ENCODE measurements at places on chromosomes 3 and 15.

- no peak for DNase-seq
These were observed 57.4 kb downstream of the ABTB1 start for GRCh38 chr3:127730171-127730570.

DNA sequence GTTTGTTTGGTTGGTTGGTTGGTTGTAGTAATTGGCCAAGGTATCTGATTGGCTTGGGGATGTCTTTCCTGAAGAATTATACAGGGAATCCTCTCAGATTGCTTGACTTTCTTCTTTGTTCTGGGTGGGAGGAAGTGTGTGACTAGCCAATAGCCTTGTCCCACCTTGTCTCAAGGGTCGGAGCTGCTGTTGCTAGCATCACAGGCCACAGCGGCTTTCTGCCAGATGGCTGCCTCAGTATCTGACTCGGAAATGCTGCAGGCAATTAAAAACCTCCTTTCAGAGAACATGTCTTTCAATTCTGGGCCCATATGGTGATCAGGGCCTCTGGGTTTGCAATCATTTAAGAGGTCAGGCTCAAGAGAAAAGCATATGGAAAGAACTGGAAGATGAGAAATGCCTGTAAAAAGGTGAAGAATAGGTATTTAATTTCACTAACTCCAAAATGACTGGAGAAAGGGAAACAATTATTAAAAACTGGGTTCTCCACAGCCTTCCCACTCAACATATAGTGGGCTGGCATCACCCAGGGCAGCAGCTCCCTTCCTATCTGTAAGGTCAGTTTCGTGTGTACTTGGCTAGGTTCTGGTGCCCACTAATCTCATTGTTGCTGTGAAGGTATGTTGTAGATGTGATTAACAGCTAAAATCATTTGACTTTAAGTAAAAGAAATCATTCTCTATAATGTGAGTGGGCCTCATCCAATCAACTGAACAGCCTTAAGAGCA, 32.4 kb downstream of the TGFBR2 start:
- DNase-seq: no peak

DNA sequence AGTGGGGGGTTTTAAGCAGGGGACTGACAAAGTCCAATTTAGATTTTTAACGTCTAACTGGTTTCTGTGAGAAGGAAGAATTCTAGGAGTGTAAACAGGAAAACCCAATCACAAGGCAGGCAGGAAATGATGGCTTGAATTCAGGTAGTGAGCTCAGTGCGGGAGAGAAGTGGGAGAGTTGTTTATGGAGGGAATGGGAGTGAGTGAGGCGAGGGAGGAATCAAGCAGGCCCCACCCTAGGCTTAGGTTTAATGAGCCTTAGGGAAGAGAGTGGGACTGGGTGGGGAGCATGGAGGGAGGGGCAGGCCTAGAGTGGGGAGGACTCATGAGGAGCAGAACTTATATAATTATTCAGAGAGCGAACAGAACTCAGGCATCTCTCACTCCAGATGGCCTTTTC, 17.9 kb downstream of the VIPR1 start:
- DNase-seq: no peak

- DNase-seq: no peak
These were observed 49.1 kb downstream of the PCOLCE2 start for GRCh38 chr3:142839831-142840230.

DNA sequence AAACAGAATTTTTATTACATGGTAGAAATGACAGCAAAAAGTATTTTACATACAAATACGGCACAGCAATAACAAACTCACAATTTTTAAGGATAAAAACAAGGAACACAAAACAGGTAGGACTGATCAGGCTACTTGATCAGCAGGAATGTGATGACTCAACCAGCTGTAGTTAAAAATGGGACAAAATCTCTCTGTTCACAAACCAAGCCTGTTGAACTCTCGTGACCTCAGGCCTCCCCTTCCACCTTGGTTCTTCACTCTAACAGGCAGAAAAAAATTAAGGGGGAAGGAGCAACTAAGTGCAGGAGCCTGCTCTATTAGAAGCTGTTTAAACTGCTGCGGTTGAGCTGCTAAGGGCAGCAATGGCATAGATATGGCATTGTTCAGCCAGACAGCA, 18.7 kb downstream of the FBXL22 start:
- DNase-seq: no peak

GRCh38 chr3:189688262-189688661, 57.1 kb downstream of the TP63 start:
- DNase-seq: no peak

- no peak for DNase-seq
These were observed 281.8 kb downstream of the FAM43A start for GRCh38 chr3:194967151-194968117.

DNA sequence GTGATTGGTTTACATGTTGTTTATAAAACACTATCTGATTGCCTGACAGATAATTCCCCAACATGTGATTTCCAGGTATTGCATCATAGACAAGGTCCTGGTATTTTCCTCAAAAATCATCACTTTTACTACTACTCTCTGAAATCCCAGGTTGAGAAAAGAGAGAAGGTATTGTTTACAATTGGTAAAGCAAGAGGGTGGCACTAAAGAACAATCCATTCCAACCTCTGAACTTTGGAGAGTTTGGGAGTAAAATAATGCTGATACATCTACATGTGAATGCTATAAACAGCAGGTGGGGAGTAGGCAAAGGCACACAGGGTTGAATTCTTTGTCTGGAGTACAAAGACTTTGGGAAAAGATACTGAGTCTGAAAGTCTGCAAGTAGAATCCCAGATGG, 134.2 kb downstream of the WDR72 start:
- no peak for DNase-seq

- no peak for DNase-seq
These were observed 211.7 kb downstream of the GABRB3 start for GRCh38 chr15:26561130-26561529.

DNA sequence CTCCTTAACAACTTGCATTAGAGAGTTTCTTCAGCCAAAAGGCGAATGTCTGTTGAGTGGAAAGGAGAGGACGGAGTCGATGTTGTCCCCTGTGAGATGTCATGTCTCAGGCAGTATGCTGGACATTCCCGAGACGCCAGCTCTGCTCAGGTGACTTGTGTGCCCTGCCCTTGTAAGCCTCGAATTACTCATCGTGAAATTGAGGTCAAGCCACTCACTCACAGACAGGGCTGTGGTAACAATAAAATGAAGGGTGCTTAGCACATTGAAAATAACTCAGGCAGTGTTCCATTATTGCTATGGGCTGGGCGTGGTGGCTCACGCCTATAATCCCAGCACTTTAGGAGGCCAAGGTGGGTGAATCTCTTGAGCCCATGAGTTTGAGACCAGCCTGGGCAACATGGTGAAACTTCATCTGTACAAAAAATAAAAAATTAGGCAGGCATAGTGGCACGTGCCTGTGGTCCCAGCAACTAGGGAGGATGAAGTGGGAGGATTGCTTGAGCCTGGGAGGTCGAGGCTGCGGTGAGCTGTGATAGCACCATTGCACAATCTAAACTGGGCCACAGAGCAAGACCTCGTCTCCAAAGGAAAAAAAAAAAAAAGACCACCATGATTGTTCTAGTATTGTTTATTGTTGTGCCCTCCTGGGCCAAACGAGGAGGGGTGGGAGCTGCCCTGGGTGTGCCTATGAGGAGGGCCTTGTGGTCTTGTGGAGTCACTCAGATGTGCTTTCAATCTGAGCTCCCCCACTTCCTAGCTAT, 214.4 kb downstream of the THSD4 start:
- no peak for DNase-seq

DNA sequence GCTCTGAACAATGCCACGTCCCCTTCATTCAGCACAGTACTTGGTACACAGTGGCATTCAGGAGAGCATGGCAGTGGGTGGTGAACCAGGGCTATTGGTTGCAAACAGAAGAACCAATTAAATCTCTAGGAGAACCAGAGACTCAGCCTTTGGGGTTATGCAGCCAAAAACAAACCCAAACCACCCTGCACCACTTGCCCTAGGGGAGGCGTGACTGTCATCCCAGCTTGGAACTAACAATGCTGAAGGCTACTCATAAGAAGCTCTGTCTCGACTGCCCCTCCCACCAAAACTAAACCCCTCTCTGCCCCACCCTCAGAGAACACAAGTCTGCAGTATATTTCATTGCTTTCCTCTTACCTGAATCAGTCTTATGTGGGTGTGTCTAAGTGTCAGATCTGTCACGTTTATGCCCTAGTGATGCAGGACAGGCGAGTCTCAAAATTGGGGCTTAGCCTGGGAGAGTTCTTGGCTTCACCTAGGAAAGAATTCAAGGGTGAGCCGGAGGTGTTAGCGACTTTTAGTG, 15.2 kb upstream of the KLHL40 start:
- DNase-seq: no peak

DNA sequence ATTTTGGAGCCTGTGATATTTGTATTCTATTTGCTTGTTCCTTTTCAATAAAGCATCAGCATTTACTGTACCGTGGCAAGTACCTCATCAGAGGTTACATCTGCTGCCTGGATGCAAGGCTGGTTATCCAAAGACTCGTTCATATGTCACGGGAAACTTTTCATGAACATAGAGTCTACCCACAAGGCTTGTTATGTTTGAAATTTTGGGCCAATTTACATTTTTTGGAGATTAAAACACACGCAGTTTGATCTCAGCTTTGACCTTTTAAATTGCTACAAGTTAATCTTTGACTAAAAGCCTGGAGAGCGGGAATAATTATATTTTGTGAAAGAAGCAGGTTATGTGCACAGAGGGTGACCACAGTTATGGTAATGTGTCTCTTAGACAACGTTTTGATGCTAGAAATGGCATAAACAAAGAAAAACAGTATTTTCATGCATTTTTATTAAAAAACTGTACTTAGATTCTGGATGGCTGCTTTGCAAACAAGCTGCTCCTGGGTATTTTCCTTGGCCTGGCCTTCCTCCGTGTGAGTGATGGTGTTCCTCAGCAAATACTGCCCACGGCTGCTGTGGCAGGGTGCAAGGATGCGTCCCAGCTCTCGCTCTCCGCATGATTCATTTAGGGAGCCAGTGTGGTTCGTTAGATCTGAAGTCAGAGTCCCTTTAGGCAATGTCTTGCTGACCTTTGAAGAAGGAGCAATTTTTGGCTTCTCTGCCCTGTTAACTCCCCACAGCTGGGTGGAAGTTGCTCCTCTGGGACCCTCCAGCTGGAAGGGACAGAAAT, 27.1 kb downstream of the CHST2 start:
- DNase-seq: no peak

DNA sequence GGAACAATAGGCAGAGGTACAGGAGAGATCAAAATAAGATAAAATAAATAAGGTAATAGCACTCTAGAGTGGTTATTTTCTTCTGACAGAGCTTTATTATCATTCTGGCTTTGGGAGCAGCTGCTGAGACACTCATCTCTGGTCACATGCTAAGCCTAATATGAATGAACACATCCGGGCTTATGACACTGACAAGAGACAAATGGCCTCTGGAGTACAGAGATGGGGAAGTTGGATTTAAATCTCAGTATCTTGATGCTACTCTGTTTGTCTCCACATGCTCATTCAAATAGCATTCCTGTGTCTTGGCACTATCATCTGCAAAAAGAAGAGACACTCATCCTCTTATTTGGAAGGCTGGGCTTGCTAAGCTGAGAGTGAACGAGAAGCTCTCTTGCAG, 55.6 kb downstream of the TMEM45A start:
- DNase-seq: no peak

DNA sequence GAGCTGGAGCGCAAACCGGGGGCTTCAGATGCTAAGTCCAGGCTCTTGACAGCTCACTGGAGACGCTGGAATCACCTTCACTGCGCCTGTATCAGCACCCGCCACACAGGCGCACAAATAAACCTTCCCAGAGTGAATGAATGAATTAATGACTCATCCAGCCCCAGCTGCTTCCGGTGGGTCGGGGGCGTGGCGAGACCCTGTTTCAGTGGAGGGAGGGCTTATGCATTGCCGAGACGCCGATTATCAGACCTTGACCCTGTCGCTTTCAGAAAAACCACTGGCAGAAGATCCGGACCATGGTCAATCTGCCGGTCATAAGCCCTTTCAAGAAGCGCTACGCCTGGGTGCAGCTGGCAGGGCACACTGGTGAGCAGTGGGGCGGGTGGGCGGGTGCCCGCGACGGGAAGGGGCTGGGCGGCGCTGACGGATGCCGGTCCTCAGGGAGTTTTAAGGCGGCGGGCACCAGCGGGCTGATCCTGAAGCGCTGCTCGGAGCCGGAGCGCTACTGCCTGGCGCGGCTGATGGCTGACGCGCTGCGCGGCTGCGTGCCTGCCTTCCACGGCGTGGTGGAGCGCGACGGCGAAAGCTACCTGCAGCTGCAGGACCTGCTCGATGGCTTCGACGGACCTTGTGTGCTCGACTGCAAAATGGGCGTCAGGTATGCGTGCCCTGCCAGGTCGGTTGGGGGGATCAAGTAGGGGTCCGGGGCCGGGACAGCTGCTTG, 7.7 kb downstream of the ITPKA start:
- DNase-seq: no peak

DNA sequence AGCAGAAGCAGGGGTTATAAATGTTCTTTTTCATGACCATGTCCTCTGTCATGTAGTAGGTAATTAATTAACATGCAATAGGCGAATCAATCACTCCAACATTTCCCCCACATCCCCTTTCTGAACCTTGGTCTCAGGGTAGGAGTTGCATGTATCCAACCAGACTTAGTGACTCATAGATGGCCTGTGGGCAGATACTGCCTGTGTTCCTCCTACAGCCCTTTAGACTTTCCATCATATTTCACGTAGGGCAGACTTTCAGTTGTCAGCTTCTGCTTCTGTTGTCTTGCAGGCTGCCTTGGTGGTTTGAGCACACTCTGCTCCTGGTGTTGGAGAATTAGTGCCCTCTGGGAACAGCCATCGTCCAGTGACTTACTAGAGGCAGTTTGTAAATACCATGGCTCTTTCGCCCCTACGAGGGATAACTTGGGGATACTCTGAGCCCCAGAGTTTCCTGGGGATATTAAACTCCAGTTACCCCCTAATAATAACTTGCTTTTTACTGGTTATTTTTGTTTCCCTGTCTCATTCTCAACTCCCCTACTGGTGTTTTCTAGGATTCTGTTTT, 244.4 kb downstream of the EDEM1 start:
- no peak for DNase-seq

- no peak for DNase-seq
These were observed 65.1 kb upstream of the LEKR1 start for GRCh38 chr3:156761007-156761406.

DNA sequence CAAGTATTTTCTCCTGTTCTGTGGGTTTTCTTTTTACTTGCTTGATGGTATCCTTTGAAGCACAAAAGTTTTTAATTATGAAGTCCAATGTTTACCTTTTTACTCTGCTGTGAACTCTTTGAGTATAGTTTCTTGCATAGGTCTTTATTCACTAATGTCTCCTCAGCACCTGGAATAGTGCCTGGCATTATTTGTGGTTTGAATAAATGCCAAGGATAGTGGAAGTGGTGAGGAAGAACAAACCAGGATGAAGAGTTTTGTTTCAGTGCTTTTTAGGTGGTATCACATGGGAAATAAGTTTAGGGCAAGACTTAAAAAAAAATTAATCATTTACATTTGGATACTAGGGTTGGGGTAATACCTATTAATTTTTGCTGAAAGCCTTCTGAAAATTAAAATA, 25.7 kb downstream of the GPD1L start:
- DNase-seq: no peak

- no peak for DNase-seq
These were observed 32.0 kb downstream of the MUC20 start for GRCh38 chr3:195752546-195753331.
